Lung (tissue), 17 donors: ENCODE measurements at places on chromosomes 4 and X. TPM values are rescaled to one million over a fixed set of nuclear protein-coding genes. Genes with fewer than 3 reads are reported as not detected.

Gene PDE5A
- 6.2 TPM for polyA plus RNA-seq

Gene CEP44
- 7.9 TPM for polyA plus RNA-seq

Gene SPATA18
- 11.7 TPM for polyA plus RNA-seq

Gene CCSER1
- 0.61 TPM for polyA plus RNA-seq

Gene ZNF182
- polyA plus RNA-seq, result 2.9 TPM
